Activated CD4-positive, alpha-beta T cell treated with anti-CD3 and anti-CD28 coated beads, Interleukin-2, amount 50 U/mL, for 24 hours (primary cell): ENCODE measurements at places on chromosomes 3 and 15.

DNA sequence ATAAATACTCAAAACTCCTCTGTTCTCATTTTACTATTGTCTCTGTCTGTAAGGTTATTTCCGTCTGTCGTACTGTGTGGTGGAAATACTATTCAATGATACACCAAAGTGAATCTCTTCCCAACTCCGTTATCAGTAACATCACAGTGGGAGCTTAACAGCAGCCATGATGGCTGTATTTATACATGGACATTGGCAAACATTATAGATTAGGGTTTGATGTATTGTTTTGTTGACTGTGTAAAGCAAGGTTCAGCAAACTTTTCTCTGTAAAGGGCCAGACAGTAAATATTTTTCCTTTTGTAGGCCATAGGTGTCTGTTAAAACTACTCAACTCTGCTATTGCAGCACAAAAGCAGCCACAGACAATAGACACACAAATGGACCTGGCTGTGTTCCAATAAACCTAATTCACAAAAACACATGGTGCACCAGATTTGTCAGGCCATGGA, 23.2 kb downstream of the LIPC start:
- no peak for DNase-seq

DNA sequence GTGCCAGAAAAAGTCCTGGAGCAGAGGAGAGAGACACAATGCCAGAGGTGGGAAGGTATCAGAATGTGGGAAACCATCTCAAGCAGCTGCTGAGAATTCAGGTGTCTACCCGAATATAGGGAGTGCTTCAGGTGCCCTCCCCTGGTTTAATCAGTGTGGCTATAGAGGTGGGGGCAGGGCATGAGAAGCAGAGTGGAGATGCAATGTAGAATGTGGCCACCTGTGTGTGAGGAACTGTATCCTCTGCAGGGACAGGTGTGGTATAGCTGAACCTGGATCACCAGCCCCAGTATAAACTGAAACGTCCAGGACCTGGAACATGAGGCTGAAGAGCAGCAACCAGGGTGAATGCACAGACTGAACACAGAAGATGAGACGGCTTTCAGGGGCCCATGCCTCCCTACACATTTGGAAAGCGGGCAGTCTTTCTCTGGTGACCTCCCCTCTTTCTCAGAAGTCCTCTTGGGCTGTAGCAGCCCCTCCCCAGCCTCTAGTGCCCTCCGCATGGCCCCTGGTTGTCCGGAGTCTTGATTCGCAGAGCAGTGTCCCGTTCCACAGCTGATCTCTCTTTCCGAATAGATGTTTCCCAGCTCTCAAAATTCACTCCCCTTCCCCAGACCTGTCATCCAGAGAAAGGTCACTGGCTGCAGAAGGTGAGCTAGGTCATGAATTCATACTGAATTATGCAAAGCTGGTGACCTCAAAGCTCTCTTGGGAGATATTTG, 103.1 kb downstream of the ABHD5 start:
- no peak for DNase-seq

- no peak for DNase-seq
These were observed 87.1 kb downstream of the LPP start for GRCh38 chr3:188241072-188241471.

DNA sequence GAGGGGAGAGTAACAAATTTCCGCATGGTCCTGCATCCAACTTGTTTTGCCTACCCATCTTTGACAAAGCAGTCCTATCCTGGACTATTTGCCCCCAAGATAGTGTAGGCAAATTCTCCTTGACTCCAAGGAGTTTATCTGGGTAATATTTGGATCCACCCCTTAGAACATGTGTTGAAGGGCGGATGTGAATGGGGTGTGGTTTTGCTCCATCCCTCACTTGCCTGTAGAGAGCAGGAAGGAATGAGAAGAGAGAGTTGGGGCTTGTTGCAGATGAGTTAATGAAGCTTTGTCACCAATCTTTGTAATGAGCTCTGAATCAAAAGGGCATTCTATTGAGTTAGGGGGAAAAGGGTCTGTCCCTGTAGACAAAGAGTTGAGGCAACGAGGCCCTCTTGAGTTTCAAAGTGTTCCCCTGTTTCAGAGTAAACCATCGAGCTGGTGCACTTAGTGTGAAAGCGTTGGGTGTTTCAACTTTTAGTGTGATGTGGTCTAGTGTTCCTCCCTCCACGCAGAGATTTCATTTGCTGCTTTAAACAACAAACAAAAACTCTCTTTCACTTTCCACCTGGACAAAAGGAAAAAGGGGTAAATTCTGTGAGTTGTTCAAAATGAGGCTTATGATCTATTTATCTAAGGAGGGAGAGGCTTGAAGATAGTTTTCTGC, 42.2 kb upstream of the PPARG start:
- DNase-seq = no peak

- no peak for DNase-seq
These were observed 14.4 kb downstream of the CHST13 start for GRCh38 chr3:126538316-126538715.

DNA sequence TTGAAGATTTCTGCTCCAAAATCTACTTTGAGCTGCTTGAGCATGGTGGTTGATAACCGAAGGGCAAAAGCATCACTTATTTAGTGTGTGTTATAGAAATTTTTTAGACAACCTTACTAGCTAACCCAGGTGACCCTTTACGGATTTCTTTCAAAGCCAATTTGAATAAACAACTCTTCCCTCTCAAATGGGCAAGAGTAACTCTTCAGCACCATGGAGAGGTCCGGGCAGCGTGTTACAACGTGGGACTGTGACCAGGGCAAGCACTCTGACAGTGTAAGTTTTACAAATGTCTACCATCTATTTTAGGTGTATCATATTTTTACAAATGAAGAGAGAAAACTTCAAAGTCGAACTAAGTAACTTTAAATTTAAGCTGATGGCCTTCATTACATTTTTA, 471.8 kb downstream of the MFSD1 start:
- DNase-seq = no peak

DNA sequence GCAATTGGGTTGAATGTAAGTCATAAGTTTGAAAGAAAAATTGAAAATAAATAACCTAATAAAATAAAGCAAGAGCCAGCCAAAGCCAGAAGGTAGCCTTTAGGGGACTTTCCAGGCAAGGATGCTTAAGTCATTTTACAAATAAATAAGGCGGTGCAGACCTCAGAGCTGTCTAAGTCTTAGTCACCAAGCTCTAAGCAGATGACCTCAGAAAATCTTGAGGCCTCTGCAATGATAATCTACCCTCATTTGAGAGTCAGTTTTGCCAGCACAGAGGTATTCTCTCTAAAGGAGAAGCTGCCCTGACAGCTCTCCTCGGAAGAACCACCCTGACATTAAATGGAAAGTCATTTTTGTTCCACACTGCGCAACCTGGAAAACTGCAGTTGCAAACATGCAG, 113.9 kb downstream of the OXNAD1 start:
- no peak for DNase-seq

DNA sequence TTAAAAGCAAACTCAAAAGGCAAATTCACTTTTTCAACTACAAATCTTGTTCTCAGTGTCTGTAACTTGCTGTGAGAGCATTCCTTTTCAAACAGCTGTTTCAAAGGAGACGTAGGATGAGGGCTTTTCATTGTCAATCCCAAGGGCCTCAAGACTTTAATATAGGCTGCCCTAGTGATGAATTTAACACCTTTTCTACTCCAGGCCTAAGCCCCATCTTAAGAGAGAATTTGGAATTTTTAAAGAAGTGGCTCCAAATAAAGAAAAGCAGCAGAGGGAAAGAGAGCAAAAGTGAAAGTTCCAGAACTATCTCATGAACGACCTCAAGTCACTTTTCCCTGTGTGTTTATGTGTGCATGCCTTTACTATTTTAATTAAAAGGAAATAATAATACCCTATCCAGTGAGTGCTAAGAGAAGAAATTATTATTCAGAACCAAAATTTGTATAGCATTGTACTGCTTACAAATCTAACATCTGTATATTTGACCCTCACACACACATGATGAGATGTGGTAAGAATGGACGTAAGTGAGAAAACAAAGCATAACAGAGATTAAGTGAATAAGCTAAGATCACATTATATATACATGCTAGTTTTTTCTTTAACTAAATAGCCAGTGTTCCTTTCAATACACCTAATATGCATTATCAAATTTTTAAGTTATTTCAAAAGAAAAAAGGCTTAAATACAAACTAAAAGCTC, 196.4 kb downstream of the VGLL3 start:
- DNase-seq = no peak

DNA sequence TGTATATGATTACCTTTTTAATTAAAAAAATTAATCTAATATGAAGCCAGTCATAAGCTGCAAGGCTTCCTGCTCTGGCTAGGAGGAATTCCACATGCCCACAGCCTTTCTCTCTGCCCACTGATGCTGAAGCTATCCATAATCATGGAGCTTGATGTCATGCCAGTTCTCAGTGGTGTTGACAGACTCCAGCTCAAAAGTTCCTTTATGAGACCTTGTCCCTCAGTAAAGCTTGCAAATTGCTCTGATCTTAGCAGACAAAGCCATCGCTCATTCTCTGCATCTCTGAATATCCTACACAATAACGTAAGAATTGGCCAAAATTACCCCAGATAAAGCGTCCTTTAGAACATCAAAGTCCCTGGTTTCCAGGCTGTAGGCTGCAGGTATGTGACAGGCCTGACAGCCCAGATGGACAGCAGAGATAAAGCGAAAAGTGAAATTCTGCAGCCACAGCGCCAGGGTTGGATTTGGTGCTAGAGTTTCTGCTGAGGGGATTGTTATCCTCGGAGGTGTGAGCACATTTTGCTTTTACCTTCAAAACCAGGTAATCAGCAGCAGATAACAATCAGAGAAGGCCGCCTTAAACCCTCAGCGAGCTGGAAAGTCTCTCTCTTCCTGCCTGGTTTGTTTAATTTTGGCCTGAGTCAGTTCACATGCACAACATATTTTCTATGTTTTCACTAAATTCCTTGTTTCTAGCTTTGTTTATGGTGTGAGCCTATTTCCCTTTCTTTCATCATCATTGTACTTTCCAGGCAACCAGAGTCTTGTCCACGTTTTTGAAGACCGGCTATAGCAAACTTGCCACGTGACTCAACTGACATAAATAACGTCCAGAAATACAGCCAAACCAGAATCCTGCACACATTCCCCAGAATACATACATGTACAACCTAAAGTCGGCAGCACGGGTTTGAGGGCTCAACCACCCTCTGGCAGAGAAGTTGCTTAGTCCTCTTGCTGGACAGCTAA, 36.6 kb upstream of the ALDH1A3 start:
- DNase-seq = no peak

GRCh38 chr15:79994615-79995014, 23.6 kb upstream of the BCL2A1 start:
- no peak for DNase-seq

- DNase-seq = no peak
These were observed 70.0 kb downstream of the LPP start for GRCh38 chr3:188223936-188224335.

DNA sequence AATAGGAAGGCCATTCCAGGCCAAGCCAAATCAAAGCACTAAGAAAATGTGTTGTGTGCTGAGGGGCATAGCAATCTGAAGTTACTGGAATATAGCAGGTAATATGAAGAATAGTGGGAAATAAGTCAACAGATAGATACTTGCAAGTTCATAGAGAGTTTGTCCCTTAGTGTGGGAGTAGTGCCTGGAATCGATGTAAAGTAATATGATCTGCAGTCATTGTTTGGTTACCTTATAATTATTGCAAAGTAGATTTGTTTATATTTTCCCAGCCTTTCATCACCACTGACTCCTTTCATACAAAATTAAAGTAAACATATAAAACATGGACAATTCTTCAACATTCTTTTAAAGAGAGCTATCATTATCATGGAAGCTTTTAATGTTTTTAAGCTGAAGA, 420.9 kb upstream of the NECTIN3 start:
- DNase-seq = no peak
